ENCODE measurements at places on chromosomes 7 and 10.

- DNase-seq: no peak
Observed at GRCh38 chr7:112529521-112529920, 48.7 kb downstream of the LSMEM1 start.

DNA sequence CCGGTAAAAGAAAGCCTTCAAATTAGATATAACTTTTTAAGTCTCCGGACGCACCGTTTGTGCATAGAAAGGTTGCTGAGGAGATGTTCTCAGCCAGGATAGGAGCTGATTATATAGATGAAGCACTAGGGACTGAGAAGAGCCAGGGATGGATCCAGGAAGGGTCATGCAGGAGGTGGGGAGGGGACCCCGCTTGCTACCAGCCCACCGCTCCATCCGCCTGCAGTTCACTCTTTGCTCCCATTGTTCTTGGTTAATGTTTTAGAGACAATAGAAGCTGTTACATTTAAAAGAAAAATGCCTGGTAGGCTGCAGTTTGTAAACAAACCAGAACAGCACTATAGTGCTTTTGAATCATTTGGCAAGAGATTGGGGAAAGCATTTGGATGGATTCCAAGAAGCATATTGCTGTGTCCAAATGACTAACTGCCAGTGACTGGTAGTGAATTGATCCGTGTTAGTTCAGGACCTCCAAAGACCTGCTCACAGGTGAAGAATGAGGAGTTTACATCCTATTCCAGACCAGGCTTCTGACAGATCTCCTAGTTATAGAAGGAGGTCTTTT lies 175.9 kb upstream of the TAC1 start:
- DNase-seq: no peak

DNA sequence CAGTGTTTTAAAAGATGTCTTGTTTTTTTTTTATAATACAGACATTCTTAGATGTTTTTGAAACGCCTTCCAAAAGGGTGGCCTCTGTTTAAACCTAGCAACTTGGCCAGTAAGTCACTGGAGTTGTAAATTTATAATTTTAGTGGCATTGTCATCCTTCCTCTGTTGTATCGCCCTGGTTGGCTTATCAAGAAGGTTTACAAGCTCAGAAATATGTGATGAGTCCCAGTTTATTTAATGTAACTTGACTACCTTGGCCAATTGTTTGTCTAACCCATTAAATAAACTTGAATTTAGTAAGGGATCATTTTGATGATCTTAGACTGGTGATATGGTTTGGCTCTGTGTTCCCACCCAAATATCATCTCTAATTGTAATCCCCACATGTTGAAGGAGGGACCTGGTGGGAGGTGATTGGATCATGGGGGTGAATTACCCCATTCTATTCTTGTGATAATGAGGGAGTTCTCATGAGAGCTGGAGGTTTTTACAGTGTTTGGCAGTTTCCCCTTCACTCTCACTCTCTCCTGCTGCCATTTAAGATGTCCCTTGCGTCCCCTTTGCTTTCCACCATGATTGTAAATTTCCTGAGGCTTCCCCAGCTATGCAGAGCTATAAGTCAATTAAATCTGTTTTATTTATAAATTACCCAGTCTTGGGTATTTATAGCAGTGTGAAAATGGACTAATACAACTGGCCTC lies 13.4 kb upstream of the NT5C3A start:
- no peak for DNase-seq

GRCh38 chr10:79025199-79025832 lies 43.5 kb upstream of the ZMIZ1 start:
- DNase-seq: no peak

- no peak for DNase-seq
Observed at GRCh38 chr7:36794689-36795088, 70.4 kb upstream of the AOAH start.

DNA sequence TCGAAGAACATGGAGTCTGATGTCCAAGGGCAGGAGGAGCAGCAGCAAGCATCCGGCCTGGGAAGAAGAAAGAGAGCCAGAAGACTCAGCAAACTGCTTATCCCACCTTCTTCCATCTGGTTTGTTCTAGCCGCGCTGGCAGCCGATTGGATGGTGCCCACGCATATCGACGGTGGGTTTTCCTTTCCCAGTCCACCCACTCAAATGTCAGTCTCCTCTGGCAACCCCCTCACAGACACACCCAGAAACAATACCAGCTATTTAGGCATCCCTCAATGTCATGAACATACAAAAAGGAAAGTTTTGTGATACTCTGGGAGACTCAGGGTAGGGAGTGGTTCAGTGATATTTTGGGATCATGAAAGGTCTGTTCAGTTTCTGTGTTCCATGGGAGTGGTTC lies 139.6 kb downstream of the LYZL1 start:
- no peak for DNase-seq

GRCh38 chr7:157124690-157125089 lies 14.0 kb upstream of the UBE3C start:
- DNase-seq: no peak

- DNase-seq: no peak
Observed at GRCh38 chr7:21999896-22000295, 54.2 kb upstream of the CDCA7L start.

- no peak for DNase-seq
Observed at GRCh38 chr10:110780704-110781103, 91.0 kb upstream of the PDCD4 start.

DNA sequence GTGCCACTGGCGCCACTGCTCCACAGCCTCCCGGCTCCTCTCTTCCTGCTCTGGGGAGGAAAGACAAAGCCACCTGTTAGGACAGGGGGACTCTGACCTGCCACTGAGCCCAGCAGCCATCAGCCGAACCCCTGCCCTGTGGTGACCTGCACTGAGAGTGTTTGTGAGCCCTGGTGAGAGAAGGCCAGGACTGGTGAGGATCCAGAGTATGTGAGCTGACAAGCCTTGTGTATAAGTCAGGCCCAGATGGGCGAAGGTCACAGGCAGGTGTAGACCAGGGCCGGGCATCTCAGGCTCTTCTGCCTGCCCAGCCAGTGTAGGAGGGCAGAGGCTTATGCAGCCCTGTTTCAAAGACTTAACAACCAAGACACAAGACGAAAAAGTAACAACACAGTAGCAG lies 12.0 kb downstream of the UCMA start:
- no peak for DNase-seq

DNA sequence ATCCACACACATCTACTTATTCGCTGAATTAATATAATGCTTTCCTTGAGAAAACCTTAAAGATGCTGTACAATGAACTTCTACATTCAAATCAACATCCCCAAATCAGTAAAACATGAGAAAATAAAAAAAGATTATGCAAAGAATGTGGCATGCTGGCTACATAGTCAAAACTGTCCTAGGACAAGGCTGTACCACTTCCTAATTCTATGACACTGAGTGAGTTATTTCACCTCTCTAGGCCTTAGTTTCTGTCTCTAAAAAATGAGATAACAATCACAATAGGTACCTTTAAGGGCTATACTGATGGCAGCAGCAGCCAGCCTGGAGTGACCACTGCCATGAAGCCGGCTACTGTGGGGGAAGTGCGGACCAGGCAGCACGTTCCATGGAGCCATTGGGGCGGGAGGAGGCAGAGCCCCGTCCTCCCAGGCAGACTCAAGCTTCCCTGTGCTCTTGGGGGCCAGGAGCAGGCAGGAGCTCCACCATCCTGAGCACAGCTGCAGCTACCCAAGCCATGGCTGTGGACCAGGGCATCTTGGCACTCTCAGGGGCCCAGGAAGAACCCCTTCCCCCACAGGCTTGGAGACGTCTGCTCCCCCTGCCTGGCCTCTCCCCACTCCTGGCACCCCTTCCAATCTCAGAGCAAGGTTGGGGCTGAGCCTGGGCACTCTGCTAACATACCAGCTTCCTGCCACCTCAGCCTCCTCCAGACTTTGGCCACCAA lies 110.2 kb downstream of the ELAPOR2 start:
- no peak for DNase-seq

GRCh38 chr7:7207876-7208275 lies 25.5 kb downstream of the C1GALT1 start:
- no peak for DNase-seq

DNA sequence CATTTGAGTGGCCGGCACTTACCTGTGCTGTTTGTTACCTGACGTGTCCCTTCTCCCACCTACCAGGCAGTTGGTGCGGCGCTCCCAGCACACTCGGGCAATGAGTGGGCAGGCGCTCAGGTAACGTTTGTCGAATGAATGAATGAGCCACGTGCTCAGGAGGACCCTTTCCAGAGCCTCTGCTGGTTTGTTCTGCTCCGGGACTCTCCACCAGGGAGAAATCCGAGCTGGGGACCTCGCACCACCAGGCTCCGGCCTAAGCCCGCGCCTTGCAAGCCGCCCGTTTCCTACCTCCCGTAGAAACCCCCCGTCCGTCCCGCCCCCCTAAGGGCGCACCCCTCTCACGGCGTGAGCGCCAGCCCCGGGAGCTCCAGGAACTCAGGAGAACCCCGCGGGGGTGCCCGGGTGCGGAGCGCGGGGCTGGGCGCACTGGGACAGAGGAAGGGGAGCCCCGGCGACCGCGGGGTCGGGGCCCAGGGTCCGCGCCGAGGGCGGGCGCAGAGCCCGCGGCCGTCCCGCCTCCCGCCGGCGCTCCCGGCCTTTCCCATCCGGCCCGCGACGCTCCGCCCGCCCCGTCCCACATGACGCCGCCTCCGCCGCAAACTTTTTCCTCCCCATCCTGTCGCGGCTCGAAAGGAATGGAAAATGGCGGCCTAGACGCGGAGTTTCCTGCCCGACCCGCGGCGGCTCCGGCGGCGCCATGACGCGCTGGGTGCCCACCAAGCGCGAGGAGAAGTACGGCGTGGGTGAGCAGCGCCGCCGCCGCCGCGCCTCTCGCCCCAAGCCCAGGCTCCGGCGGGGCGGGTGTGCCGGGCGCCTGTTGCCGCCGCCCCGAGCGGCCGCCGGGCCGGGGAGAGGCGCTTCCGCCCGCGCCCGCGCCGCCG lies at the start of gene DOCK1:
DOCK1 (plus strand) TSS at position 611 of the 884 bp plus-strand sequence; CDS start at position 701, 90 bp downstream.
- peak; percentile 29 for DNase-seq

DNA sequence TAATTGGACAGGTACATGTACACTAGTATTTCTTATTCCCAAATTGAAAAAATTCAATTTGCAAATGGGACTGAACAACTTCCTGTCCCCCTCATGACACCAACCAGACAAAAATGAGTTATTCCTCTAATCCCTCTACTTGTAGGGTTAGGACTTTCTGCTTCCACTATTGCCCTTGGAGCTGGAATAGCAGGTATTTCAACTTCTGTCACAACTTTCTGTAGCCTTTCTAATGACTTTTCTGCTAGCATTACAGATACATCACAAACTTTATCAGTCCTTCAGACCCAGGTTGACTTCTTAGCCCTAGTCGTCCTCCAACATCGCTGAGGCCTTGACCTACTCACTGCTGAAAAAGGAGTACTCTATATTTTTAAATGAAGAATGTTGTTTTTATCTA lies 6.4 kb downstream of the CYP3A7 start:
- no peak for DNase-seq

DNA sequence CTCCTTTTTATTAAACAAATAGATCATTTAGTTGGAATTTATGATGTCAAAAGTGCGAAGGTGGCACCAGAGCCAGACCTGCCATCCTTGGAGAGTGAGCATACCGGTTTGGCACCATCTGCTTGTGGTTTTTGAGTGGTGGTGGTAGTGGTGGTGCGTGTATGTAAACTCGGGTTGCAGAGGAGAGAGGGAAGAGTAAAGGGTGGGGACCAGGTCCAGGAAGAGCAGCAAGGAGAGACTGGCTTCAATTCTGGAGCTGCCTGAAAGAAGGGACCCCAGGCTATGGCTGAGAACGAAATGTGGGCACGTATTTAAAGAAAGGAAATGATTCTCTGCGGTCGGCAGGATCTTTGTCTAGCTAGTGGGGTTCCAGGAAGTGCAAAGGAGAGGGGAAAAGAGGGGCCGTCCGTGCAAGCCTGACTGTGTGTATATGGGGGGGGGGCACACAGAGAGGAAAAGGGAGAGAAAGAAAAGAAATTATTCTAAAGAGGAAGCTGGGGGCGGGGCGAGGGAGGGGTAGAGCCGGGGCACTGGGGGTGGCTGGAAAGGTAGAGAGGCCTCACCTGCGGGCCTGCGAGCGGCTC lies 448 bp upstream of the GOLGA7B start:
- no peak for DNase-seq

DNA sequence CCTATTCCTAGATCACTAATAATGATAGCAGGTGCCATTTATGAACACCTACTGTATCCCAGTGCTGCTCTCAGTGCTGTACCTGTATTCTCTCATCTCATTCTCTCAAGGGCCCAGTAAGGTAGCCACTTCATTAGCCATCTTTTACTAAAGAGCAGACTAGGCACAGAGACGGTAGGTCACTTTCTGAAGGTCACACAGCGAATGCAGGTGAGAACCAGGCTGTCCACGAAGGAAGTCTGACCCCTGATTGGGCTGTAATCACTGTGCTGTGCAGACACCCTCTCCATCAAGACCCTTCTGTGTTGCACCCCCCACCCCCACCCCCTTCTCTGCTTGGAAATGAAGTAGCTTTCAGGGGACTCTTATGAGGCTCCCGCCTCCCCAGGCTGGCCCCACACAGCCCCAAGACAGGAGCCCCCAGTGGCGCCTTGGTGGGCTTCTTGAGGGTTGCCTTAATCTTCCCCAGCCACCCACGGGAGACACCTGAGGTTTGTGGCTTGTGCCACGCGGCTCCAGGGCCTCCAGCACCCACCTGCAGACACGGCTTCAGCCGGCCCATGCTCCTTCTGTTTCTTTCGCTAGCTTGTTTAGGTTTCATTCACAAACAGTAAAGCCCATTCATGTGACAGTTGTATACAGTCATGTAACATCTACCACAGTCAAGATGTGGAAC lies 81.7 kb upstream of the FAM20C start:
- no peak for DNase-seq

- DNase-seq: no peak
Observed at GRCh38 chr7:20543500-20543899, 72.0 kb upstream of the ABCB5 start.

DNA sequence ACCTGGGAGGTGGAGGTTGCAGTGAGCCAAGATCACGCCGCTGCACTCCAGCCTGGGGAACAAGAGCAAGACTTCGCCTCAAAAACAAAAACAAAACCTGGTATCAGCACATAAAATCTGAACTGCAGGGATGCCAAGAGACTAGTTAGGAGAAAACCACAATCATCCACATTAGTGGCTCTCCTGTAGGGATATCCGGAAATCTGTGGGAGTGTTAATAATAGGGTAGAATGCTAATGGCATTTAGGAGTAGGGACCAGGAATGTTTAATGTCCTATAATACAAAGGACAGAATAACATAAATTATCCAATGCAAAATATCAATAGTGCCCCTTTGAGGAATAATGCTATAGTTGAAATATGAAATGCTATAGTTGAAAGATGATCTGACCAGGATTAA lies 24.3 kb downstream of the KIF5B start:
- DNase-seq: no peak

GRCh38 chr7:129829737-129830631 lies 122.8 kb downstream of the UBE2H start:
- DNase-seq: no peak

DNA sequence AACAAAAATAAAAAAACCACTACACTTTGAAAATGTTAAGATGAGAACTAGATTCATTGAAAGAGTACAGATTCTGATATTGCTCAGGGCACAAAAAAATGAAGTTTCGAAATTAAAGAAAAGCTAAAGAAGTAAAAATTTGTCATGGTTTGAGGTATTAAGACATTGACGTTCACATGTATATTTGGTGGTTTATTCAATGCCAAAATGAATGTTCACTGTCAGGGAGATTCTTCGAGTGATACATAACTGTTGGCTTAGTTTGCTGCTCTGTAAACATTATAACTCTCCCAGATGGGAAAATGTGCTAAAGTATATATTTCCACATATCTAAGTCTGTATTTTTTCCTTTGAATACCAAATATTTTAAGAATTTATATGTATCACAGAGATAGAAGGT lies 345.0 kb downstream of the SEMA3D start:
- peak; percentile 37 for DNase-seq

- DNase-seq: no peak
Observed at GRCh38 chr10:67629461-67629971, 66.5 kb downstream of the CTNNA3 start.
